ENCODE measurements at places on chromosomes 1 and 21.

GRCh38 chr1:208065862-208066261, 154.9 kb upstream of the CD34 start:
- DNase-seq: peak; percentile 41

GRCh38 chr1:41640141-41640751, 155.8 kb upstream of the EDN2 start:
- no peak for DNase-seq

DNA sequence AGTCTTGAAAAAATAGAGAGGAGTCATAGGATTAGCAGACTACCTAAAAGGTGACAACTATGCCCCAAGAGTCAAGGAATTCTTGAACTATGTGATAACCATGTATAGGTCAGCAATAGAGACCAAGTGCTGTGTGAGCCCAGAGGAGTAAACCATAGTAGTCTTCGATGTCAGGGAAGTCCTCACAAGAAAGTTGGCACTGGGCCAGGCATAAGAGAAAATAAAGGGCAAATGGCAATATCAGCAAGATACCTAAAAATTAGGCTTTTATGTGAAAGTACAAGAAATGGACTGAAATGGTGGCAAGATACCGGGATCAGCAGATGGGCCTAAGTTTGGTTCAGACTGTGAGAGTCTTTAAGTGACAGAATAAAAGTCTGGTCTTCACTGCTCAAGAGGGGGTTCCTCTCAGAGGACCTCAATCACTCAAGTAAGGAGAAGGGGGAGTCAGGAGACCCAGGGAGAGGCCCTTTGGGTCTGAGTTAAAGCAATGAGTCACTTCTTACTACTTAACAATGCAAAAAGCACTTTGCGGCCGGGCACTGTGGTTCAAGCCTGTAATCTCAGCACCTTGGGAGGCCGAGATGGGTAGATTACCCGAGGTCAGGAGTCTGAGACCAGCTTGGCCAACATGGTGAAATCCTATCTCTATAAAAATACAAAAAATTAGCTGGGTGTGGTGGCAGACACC, 95.0 kb downstream of the TEX35 start:
- no peak for DNase-seq

- DNase-seq: no peak
These were observed 575.9 kb upstream of the PBX1 start for GRCh38 chr1:163983097-163983496.

DNA sequence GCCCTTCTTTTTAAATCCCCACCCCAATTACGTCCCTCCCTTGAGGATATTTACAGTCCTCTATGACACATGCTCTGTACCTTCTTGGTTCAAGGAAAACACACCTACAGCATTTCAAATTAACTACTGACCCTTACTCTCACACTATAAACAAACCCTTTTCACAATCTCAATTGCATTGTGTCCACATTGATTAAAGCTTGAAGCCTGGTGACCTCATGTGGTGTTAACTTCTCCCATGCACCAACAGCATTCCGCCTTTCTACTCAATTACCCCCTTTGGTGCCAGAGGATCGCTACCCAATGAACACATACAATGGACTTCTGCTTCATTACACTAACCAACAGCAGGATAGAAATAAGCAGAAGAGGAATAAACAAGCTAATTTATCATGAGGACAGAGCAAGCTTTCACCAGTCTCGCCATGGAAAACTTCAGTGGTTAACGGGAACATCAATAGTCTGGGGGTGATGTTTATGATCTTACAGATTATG, 15.2 kb downstream of the WLS start:
- no peak for DNase-seq

GRCh38 chr1:28512058-28512611, 6.3 kb downstream of the RCC1 start:
- DNase-seq: peak; percentile 47
